ENCODE measurements at places on chromosomes 12 and 14. TPM values are rescaled to one million over a fixed set of nuclear protein-coding genes. Genes with fewer than 3 reads are reported as not detected.

DAO gene
- not detected for total RNA-seq

METTL25 gene
- 4.6 TPM for total RNA-seq

BAZ1A gene
- total RNA-seq: 49.4 TPM

TAS2R8 gene
- total RNA-seq: not detected

BRI3BP gene
- 22.1 TPM for total RNA-seq

RNASE7 gene
- not detected for total RNA-seq

PTCSC3 gene
- total RNA-seq: not detected

OR4K17 gene
- not detected for total RNA-seq

Data from activated CD8-positive, alpha-beta T cell treated with anti-CD3 and anti-CD28 coated beads for 36 hours (primary cell).